ENCODE measurements at places on chromosomes 7 and 10.

GRCh38 chr7:101099969-101100781 is 14.9 kb downstream of the TRIM56 start:
- peak; percentile 27 for DNase-seq

GRCh38 chr10:47062441-47063200 is 151.4 kb downstream of the PTPN20 start:
- no peak for DNase-seq

- DNase-seq, result no peak
Observed at GRCh38 chr7:56219017-56219416, 102.8 kb upstream of the NUPR2 start.

DNA sequence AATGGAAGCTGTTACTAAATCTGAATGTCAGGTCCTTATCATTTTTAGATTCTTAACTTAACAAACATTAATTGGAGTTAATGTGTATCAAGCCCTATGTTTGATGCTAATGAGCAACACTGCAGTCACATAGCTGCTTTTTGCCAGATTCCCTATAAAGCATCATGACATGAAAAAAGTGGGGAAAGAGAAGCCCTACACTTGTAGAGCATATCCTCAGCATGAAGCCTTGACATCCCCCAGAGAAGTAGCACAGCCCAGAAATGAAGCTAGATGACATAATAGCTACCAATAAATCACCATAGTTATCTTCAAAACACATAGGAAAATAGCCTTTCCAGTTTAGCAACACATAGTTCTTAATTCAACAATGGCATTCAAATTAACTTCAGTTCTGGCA is 49.2 kb upstream of the CDK1 start:
- no peak for DNase-seq

GRCh38 chr10:129717816-129718547 is 246.1 kb downstream of the EBF3 start:
- no peak for DNase-seq

GRCh38 chr7:473211-473734 is 46.4 kb downstream of the PDGFA start:
- no peak for DNase-seq

DNA sequence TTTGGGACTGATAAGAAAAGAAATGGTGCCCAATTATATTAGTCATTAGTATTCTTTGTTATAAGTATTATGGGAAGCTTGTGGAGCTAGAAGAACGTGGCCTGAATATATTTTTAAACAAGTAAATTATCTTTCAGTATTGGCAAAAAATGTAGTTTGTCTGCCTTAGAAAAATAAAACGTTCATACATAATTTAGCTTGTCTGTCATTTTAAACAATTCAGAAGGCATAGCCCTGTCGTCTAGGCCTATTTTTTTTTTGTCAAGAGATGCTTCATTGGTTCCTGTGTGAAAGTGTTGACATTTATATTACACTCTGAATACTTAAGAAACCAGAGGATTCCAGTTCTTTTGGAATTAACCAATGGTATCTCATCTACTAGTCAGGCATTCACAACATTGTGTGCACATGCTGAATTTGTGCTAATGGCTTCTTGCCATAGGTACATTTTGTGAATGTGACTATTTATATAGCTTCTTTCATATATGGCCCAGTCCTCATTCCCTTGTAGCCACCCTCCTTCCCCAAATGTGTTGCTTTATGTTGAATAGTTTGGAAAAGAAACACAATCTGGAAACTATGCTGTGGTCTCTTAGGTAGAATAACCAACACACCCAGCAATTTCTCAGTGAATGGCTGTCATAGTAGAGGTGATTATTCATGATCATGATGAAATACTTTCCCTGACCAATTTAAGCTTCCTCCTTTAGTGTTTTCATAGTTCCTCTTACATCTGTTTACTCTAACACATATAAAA is 435.8 kb downstream of the EXOC4 start:
- DNase-seq, result no peak

GRCh38 chr10:5183923-5184322 is 1.0 kb downstream of the AKR1C8 start:
- DNase-seq, result no peak

GRCh38 chr10:119525116-119525515 is 17.4 kb downstream of the RGS10 start:
- DNase-seq, result no peak

DNA sequence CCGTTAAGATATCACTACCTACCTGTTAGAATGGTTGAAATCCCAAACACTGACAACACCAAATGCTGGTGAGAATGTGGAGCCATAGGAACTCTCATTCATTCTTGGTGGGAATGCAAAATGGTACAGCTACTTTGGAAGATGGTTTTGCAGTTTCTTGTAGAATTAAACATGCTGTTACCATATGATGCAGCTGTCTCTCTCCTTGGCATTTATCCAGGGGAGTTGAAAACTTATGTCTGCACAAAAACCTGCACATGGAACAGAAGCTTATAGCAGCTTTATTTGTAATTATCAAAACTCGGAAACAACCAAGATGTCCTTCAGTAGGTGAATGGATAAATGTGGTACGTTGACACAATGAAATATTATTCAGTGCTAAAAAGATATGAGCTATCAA is 199.5 kb downstream of the BICC1 start:
- no peak for DNase-seq

DNA sequence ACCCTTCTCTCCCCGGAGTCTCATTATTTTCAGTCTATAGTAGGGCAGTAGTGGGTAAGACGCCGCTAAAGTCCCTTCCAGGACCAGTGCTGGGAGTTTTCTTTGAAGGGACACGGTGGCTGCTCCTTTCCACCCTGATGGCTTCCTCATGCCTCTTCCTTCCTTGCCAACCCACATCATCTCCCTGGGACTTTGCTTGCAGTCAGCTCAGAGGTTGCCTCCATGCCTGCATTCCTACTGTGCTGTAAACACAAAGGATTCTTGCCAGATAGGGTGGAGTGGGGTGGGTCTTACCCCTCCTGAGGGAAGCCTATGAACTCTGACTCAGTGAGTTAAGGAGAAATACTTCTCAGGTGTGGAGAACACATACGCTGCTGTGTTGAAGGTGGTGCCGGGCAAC is 59.9 kb upstream of the IGFBP3 start:
- no peak for DNase-seq

DNA sequence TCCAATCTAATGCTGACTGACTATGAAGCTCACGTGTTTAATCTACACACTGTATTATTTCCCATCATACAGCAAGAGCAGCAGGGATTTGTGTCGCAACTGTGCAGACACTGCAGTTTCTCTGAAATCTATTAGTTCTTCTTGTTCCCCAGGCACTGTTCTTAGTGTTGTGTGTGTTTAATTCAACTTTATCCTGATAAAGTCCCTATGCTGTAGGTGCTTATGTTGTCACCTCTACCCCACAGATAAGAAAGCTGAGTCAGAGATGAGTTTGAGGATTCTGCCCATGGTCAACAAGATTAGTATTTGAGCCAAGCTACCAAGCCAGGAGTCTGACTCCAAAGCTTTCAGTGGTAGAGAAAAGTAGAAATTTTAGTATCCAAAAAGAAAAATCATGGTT is 22.5 kb upstream of the EPHB6 start:
- no peak for DNase-seq

- DNase-seq, result no peak
Observed at GRCh38 chr7:159034394-159034793, 110.3 kb downstream of the VIPR2 start.

- no peak for DNase-seq
Observed at GRCh38 chr7:26483843-26484242, 192.2 kb downstream of the SNX10 start.

GRCh38 chr7:104604706-104605105 is 276.3 kb downstream of the LHFPL3 start:
- DNase-seq, result no peak

All from SHP77 treated with DMSO at 0.1 percent for 48 hours (cell line).